Occipital lobe (tissue), 3 donors: ENCODE measurements at places on chromosomes 16 and 17. TPM values are rescaled to one million over a fixed set of nuclear protein-coding genes. Genes with fewer than 3 reads are reported as not detected.

DNA sequence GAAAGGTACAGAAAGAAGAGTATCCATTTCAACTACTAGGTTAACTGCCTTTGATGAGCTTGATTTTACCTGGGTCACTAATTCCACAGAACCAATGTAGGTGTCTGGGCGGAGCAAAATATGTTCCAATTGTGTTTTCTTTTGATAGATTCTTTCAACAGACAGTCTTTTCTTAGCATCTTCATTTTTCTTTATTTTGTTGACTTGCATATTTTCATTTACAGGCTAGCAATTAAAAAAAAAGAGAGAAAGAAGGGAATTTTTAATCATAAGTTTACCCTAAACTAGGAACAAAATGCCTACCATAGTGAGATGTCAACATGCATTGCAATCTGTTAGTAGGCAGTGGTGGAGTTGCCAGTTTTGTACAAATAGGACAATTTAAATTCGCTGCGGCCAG, 1.0 kb downstream of the TOP2A start:
- no peak for DNase-seq

DNA sequence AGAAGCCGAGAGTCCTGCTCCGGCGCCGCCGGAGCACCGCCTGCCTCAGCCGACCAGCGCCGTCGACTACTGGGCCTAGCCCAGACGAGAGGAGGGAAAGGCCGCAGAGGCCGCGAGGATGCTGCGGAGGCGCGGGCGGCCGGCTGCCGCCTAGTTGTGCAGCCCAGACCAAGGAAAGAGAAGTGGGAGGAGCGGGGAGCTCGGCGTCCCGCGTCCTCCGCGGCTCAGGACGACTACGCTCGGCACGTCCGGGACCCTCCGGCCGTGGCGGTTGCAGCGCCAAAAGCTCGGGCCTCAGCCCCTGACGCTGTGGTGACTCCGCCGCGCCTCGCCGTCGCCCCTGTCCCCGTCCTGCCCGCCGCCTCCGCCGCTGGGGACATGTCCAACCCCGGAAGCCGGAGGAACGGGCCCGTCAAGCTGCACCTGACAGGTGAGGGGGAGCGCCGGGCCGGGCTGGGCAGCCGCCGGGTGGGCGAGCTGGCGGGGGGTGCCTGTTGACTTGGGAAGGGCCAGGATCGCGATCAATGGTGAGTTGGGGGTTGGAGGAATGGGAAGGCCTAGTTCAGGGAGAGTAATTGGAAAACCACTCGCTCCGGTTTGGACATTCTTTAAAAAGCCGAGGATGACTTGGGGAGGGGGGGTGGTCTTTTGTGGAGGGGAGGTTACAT, 37.7 kb downstream of the RNF135 start:
- peak; percentile 68 for DNase-seq

The BRIP1 gene
- 5.8 TPM for total RNA-seq

The DCXR gene
- total RNA-seq, result 18.1 TPM

The TBX2 gene
- total RNA-seq, result 0.47 TPM
